ENCODE measurements at places on chromosomes 2 and 18.
A peak's percentile ranks its signal among the peaks of the same experiment; 100 is the strongest.

DNA sequence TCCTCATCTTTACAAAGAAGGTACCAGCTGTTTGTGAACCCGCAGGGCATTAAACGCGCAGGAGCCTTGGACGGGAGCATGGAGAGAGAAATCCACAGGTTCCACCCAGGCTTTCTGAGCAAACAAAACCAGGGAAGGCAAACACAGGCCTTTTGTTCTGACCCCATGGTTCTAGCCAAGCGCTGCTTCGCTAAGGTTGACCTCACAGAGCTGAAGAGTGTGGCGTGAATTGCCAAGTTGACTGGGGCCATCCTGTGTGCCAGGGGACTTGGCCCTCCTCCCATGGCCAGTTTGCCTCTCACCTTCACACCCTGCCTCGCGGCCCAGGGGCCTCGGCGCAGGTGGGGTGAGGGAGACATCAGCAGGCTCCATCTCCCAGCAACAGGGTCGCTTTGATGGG lies 74.1 kb downstream of the VAPA start:
- no peak overlapping the region for H3K27ac ChIP-seq
- no peak for DNase-seq
- peaks cover 7% of the 10 kb centered on the region for H3K4me1 ChIP-seq
- no peaks in the 10 kb centered on the region for H3K27me3 ChIP-seq
- H3K4me3 ChIP-seq, result no peak overlapping the region

DNA sequence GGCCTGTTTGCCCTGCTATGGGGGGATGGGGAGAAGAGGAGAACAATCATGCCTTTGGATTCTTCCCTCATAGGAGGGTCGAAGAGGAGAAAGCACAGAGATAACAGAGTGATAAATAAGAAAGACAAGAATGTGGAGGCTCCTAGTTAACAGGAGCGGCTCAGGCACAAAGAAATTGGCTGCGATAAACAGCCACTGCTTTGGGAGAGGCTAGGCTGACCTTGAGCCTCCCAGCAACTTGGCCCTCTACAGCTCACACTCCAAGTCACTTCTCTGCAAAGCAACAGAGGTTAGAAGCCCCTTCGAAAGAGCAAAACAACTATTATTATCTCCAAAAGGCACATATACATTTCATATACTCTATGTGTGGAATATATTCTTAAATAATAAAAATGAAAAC lies 69.5 kb downstream of the ZBTB7C start:
- H3K27ac ChIP-seq, result no peak overlapping the region
- DNase-seq, result no peak
- H3K36me3 ChIP-seq, result no peaks in the 10 kb centered on the region
- H3K27me3 ChIP-seq, result no peaks in the 10 kb centered on the region
- H3K4me3 ChIP-seq, result no peak overlapping the region

GRCh38 chr18:32920796-32921787 lies 148.3 kb upstream of the KLHL14 start:
- H3K4me1 ChIP-seq, result no peaks in the 10 kb centered on the region
- no peak overlapping the region for H3K4me3 ChIP-seq
- no peak overlapping the region for H3K27ac ChIP-seq
- no peak for DNase-seq
- H3K36me3 ChIP-seq, result no peaks in the 10 kb centered on the region

DNA sequence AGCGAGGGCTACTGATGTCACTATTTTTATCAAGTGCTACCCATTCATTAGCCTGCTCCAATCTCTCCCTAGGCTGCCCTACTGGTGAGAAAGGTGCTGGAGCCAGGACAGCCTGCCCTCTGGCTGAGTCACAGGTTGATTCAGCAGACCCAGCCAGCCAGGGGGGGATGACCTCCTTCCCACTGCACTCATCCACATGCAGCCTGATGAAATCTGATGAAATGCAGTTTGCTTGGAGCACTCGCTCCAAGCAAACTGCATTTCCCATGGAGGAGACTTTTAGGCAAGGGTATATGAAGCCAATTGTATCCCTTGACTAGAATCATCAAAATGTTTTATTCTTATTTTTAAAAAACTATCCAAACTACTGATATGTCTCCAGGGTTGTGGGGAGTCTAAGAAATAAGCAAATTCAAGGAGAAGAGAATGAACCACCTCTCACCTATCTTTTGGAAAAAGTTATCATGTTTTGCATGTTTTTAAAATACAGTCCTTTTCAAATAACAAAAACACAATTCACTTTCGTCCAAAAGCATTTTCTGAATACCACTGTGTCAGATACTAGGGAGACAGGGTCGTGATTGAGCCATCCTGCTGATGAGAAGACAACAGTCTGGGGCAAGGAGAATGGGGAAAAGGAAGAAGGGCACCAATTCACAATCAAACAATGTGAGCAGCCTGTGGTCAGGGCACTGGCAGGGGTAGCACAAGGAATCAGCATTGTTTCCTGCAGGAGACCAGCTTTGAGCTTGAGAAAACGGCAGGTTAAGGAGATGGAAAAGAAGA lies 128.3 kb downstream of the AFF3 start:
- no peak for DNase-seq
- H3K4me1 ChIP-seq, result no peaks in the 10 kb centered on the region
- H3K27ac ChIP-seq, result no peak overlapping the region

DNA sequence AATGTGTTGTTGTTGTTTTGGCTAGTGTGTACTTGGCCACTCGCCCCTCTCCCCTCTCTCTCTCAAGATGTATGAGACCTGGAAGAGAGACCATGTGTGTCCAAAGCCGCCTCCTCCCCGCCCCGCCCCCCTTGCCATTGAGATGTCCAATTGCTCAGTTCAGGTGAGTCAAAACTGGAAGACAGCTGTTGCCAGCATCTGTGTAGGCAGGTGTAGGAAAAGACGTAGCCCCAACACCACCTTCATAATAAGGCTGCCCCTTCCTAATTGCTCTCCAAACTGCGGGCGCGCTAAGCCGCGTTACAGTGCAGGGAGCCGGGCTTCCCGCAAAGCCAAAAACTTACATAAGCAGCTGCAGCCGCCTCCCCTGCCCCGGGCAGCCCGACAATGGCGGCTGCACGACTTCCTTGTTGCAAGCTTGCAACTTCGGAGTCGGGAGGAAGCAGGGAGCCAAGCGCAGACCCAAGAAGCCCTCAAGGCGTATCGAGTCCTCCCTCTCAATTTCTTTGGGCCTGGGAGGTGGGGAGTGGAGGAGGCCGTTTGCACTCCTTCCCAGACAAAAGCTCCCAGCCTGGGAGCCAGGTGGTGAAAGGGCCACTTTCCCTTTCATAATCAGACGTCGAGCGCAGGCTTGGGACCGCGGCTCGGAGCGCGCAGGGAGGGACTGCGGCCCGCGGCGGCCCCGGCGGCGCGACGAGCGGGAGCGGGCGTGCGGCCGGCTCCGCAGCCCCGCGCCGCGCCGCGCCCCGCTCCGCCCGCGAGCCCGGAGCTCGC lies 882 bp downstream of the ZBTB14 start:
- H3K4me1 ChIP-seq, result peaks cover 13% of the 10 kb centered on the region
- peak overlapping the region; percentile 74 for H3K4me3 ChIP-seq
- H3K36me3 ChIP-seq, result no peaks in the 10 kb centered on the region

GRCh38 chr18:31504455-31505147 lies 6.6 kb downstream of the DSG2 start:
- no peaks in the 10 kb centered on the region for H3K4me1 ChIP-seq
- peaks cover 8% of the 10 kb centered on the region for H3K27me3 ChIP-seq

DNA sequence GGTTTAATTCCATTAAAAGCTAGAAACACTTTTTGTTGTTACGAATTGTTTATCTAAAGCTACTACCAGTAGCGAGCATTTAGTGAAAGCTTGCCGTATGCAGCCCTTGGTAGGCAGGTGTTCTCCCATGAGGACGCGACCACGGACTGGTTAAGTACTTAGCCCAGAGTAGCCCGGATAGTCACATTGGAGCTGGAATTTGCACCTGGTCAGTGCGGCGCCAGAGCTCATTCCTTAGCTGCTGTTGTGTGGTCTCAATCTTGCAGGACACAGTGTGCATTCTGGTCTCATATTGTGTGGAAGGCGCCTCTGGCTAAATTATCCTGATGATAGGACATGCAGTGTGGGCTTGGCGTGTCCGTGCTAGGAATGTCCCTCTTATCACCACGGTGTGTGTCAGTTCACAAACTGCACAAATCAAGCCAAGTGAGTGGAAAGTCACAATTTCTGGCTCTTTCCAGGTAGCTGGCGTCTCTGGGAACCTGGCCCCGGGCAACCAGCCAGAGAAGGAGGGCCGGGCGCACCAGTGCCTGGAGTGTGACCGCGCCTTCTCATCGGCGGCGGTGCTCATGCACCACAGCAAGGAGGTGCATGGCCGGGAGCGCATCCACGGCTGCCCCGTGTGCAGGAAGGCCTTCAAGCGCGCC lies 133.3 kb downstream of the ZNF236 start:
- H3K27ac ChIP-seq, result no peak overlapping the region
- no peak overlapping the region for H3K4me3 ChIP-seq
- H3K27me3 ChIP-seq, result no peaks in the 10 kb centered on the region
- no peaks in the 10 kb centered on the region for H3K4me1 ChIP-seq
- H3K36me3 ChIP-seq, result no peaks in the 10 kb centered on the region
